ENCODE measurements at places on chromosomes 16 and 17.

DNA sequence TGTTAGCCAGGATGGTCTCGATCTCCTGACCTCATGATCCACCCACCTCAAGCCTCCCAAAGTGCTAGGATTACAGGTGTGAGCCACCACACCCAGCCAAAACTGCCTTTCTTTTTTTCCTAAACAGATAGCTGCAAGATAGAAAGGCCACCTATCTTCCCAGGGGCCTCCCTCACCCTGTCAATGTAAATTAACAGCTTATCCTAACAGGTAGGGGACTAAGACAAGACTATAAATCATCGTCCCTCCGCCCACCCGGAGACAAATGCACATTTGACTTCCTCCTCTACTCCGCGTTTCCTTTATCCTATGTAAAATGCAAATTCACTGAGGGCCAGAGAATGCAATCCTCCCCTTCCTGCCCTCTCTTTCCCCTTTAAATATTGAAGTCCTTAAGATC lies 71.4 kb downstream of the MARF1 start:
- DNase-seq: no peak

DNA sequence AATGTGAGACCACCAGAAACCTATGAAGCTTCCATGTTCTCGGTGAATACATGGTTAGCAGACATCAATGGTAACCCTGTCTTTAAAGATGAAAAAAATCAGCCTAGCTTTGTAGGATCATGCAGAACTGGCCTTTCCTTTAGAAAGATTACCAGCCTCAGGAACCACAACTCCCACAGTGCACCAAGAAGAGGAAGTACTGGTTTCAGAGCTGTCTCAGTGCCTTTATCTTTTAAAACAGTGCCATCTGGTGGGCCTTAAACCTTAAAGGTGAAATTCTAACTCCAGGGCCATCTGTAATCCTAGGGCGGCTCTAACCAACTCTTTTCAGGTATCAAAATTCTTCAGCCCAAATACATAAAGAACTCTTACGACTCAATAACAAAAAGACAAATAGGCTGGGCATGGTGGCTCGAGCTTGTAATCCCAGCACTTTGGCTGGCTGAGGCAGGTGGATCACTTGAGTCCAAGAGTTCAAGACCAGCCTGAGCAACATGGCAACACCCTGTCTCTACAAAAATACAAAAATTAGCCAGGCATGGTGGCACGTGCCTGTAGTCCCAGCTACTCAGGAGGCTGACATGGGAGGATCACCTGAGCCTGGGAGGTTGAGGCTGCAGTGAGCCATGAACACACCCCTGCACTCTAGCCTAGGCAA lies 5.4 kb downstream of the ATPAF2 start:
- DNase-seq: peak; percentile 61

DNA sequence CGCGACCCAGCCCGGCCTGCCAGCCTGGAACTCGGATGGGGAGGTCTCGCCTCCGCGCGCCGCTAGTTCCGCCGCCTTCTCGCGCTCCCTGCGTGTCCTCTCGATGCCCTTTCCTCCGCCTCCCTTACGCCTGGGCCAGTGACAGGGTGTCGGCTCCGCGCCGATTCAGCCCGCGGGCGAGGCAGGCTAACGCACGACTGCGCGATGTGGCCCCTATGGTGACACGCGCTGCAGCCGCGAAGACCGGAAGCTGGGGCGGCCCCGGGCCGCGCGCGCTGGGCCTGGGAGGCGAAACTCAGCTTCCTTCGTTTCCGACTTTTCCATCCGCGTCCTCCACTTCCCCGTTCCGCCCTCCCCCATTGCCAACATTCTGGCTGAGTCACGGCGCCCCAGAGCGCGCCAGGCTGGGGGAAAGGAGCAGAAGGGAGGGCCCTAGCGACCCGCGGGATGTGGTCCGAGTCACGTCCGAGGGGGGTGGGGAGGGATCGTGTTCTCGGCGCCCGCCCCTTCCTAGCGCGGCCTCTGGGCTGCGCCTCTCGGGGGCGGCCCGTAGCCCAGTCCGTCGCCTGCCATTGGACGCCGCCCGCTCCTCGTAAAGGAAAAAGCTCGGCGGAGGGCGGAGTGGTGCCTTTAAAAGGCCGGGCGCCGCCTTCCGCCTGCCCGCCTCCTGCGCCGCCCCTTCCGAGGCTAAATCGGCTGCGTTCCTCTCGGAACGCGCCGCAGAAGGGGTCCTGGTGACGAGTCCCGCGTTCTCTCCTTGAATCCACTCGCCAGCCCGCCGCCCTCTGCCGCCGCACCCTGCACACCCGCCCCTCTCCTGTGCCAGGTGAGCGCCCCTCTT lies at the start of gene ALDOA:
ALDOA (plus strand) TSS at position 659 of the 841 bp plus-strand sequence. CDS start 1,138 bp downstream, outside the sequence.
- peak; percentile 99 for DNase-seq

DNA sequence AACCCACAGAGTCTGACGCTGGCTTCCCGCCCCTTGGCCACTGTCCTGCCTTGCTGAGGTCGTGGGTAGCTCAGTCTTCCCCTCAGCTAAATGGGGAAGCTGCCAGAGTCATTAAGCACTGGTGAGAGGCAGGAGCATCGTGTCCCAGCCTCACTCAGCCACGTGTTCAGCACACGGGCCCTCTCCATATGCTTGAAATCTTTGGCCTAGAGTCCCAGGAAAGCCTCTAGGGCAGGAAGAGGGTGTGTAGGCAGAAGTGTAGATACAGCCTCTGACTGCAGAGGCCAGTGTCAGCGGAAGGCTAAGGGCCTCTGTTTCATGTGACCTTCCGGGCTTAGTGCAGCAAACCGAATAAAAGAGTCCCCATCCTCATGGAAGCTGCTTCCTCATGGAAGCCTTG lies 4.1 kb downstream of the DHODH start:
- DNase-seq: no peak

DNA sequence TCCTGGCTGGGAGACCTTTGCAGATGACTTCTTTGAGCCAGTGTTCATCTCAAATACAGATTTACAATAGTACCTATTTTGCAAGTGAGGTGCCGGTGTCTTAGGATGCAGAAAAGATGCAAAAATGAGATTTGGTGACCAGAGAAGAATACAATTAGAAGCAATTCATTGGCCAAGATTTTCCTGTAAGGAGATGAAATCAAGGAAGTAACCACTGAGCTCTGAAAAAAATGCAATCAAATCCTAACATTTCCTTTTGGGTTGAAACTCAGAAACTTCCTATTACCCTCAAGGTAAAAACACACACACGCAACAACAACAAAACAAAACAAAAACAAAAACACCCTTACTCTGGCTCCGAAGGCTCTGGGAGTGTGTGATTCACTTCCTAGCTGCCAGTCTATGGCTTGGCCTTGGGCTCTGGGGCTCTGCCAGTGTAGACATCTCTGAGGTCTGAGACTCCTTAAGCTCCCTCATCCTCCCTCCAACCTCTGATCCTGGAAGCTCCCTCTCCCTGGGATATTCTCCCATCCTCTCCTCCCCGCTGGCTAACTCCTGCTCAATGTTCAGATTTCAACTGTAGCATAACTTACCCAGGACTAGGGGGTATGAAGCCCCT lies 16.8 kb upstream of the MT4 start:
- no peak for DNase-seq

DNA sequence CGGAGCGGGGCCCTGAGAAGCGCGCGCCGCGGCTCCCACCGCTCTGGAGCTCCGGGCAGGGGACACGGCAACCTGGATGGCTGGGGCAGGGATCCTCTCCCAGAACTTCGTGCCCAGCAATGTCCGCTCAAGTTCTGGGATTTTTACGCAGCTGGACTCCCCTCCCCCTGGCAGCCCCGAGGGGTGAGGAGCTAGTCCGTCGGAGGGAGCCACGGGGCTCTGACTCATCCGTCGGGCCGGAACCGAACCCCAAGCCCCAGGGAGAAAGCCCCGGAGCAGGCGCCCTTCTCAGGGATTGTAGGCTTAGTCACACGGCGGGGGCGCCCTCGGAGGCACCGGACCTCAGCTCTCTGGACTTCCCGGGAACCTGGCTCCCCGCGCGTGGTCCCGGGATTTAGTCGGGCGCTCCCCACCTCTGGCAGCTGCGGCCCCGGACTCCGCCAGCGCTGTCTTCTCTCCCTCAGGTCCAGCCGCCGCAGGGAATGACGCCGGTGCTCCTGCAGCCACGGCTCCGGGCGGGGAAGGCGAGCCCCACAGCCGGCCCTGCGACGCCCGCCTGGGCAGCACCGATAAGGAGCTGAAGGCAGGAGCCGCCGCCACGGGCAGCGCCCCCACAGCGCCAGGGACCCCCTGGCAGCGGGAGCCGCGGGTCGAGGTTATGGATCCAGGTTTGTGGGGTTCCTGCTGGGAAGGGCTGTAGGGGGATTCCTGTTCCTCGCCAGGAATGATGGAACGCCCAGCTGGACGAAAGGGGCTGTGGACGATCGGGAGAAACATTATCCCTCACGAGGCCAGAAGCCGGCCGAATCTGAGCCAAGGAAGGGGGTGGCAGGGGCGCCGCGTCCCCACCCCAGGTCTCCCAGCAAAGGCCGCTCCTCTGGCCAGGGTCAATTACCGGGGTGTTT lies 830 bp downstream of the SPHK1 start:
- DNase-seq: no peak

GRCh38 chr16:66580605-66581209 lies 1.4 kb downstream of the CMTM2 start:
- DNase-seq: no peak

GRCh38 chr16:57834936-57835335 lies 32.6 kb upstream of the KIFC3 start:
- no peak for DNase-seq

DNA sequence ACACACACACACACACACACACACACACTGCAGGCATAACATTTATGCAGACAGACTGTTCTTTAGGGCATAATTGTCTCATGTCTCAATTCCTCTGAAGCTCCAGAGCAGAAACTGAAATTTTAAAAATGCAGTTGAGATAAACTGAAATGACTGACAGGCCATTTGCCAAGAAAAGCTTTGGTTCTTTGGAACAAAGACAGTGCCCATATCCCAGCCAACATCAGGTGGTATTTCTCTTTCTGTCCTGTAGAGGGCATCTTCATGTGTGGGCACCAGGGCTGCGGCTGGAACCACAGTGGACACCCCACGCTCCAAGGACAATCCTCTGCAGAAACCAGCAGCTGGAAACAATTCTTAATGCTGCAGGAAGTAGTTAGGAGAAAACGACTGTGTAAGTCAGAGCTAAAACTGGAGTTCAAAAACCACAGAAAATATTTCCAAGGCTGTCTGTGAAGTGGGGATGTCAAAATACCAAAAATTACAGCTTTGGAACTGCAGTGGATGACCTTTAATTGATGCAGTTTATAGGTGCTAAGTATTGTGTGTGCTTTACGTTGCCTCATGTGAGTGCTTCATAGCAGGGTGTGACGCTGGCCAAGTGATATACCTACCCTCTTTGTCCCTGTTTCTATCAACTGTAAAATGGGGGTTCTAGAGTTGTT lies 10.6 kb upstream of the MEFV start:
- peak; percentile 55 for DNase-seq

DNA sequence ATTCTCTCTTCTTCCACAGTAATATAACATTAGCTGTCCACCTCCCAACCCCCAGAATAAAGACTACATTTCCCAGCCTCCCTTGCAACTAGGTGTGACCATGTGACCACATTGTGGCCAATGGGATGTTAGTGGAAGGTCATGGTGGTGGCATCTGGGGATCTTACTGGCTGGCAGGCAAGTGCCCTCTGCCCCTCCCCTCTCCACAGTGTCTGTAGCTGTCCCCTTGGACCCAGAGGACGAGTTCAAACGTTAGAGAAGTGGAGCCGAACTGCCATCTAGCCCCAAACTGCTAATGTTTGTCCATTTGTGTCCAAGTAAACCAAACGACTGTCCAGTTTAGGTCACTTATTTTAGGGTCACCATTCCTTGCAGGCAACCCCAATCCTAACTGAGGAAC lies 26.6 kb upstream of the KCNG4 start:
- no peak for DNase-seq

DNA sequence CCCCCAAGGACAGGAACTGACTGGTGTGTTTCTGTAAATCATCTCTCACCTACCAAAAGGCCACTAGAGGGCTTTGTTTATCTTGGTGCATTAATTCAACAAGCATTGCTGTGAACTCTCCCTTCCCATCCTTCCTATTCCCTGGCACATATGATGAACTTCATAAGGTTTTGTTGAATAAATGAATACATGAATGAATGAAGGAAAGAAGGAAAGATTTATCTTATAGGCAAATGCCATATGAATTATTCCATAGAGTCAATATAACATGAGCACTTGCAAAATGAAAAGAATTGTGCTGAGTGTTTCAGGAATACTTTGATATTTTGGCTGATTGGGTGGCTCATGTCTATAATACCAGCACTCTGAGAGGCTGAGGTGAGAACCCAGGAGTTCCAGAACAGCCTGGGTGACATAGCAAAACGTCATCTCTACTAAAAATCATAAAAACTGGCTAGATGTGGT lies 4.3 kb downstream of the SPDYE4 start:
- DNase-seq: no peak

- DNase-seq: no peak
These were observed 1418.8 kb downstream of the CDH11 start for GRCh38 chr16:63702981-63703590.

- DNase-seq: no peak
These were observed 14.5 kb downstream of the MAP2K3 start for GRCh38 chr17:21298983-21299519.

DNA sequence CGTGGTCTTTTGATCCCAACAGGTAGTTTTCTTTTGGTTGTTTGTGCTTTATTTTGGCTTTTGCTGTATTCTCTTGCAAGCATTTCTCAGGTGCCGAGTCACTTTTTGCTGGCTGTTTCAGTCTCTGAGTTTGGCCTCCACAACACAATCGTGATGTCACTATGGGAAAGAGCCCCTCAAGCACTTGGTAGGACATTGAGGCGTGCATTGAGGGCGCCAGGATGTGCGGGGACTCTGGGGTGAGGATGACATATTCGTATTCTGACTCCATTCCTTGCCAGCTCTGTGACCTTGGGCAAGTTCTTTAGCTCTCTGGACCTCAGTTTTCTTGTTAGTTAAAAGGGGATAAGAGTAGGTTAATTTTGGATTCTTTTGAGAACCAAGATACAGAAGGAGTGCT lies 13.0 kb downstream of the KSR1 start:
- DNase-seq: no peak

DNA sequence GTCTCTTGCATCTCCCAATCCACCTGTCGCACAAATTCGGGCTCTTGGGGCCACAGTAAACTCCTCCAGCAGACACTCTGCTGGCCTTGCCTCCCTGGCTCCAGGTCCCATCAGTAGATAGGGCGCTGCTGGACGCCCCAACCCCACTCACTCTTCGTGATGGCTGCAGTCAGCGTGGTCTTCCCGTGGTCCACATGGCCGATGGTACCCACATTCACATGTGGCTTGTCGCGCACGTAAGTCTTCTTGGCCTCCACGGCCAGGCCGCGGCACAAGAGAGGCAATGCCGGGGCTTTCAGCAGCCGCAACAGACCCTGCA lies 428 bp downstream of the TUFM start:
- DNase-seq: no peak

DNA sequence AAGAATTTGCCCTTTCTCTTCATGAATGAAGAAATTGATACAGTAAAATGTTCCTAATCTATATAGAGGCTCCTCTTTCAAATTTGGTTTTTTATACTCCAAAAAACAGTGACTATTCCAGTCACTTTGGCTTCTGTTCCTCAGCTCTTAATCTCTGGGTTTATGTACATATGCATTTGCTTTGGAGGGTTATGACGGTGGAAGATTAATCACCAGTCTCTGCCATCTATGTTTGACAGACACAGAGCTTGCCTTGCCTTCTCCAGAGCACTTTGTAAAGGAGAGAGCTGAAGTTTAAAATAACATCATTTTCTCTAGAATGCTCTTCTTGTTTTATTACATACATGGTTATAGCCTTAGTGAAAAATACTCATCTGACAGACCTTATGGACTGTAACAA lies 99.3 kb downstream of the NLK start:
- DNase-seq: no peak

- DNase-seq: peak; percentile 65
These were observed 45.8 kb upstream of the GAS7 start for GRCh38 chr17:10243883-10244844.

GRCh38 chr16:29806099-29806579 lies at the start of gene MAZ:
Gene MAZ (plus strand): TSS chr16:29806529. CDS start chr16:29806702, 173 bp downstream.
- no peak for DNase-seq

- DNase-seq: no peak
These were observed 1372.6 kb downstream of the CDH11 start for GRCh38 chr16:63749276-63749675.
